ENCODE measurements at places on chromosomes 7 and 10. TPM values are rescaled to one million over a fixed set of nuclear protein-coding genes. Genes with fewer than 3 reads are reported as not detected.

AFAP1L2 gene
- total RNA-seq, result 16.3 TPM

MLXIPL gene
- 4.5 TPM for total RNA-seq

NOBOX gene
- not detected for total RNA-seq

C10orf67 gene
- not detected for total RNA-seq

GSDME gene
- total RNA-seq, result 16.3 TPM

PHKG1 gene
- total RNA-seq, result 4.6 TPM

LIPF gene
- total RNA-seq, result not detected

ZNF804B gene
- not detected for total RNA-seq

GBF1 gene
- 44.0 TPM for total RNA-seq

TACC2 gene
- total RNA-seq, result 74.4 TPM

IFIT2 gene
- total RNA-seq, result 4.6 TPM

DNA sequence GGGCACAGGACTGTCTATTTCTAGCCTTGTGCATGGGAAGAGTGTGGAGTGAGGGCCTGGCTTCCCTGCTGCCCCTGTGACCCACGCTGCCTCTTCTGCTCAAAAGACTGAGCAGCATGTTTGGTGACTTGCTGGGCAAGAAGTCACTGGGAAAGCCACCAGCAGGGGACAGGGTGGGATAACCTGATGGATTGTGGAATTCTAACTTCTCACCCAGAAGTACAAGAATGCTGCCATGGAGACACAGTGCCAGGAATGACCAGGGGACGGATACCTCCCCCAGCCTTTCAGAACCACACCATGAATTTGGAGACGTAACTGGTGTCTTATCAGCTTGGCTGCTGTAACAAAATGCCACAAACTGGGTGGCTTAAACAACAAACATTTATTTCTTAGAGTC, 28.4 kb downstream of the GALNTL5 start:
- no peak for DNase-seq

- no peak for DNase-seq
Observed at GRCh38 chr7:71613313-71613712, 481.4 kb downstream of the GALNT17 start.

DNA sequence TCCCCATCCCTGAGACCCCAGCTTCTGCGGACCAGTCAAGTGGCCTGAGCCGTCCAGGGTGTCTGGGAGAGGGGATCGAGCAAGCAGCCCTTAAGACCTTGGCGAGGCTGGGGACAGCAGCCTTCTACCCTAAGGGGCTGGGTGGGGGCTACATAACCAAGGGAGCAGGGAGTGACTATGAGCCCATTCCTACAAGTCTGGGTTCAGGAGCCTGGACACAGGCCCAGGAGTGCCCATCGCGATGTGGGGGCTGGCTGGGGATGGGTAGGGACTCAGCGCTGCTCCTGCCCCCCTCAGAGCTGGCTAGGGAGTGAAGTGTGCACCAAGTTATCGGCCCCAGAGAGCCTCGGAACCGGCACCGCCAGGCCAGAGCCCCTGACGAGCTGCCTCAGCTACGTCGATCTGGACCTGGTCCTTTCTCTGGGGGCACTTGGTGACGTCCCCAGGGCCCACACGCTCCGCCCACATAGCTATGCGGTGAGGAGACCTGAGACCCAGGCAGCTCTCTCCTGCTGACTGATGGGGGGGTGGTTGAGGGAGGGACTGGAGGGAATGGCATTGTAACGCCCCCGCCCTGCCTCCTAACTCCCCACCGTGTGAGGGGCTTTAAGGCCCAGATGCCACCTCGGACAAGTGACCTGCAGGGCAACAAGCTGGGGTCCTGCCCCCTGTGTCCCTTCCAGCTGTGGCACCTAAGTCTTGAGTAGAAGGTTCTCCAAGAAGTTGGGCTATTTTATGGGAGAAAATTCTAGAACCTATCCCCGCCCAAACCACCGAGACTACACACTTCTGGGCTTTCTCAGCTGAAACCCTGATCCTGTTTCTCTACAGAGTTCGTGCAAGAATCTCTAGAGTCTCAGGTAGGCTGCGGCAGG, 2.5 kb downstream of the SAP25 start:
- DNase-seq, result peak; percentile 45

DNA sequence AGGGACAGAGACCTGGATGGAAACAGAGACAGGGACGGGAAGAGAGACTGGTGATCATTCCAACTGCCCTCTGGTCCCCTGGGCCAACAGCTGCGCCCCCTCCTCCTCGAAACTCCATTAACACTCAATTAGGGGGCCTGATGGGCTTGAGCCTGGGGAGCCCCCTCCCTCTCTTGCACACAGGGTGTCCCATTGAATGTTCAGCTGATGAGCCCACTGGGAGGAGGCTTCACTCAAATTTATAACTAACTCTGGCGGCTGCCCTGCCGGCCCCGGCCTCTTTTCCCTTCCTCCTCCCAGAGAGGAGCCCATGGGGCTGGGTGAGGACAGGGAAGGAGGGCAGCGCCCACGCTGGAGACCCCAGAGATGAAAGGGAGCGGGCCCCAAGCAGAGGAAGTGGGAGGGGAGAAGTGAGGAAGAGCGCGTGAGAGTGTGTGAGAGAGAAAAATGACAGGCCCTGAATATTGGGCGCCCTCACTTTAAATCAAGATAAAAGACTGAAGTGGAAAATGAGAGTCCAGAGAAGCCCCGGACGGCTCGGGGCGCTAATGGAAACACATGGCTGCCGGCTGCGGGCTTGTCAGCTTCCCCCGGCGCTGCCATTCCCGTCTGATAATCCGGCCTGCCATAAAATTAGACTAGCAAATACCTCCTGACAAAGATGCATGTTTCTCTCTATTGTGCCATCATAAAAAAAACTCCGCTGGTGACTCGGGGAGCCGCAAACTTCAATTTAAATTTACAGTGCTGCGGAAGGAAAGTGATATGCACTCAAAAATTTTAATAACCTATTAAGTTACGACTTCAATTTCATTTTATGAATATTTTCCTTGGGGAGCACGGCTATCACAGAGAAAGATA, 58.0 kb upstream of the PAX2 start:
- no peak for DNase-seq

GRCh38 chr7:112272921-112273561, 66.5 kb downstream of the ZNF277 start:
- DNase-seq, result no peak

DNA sequence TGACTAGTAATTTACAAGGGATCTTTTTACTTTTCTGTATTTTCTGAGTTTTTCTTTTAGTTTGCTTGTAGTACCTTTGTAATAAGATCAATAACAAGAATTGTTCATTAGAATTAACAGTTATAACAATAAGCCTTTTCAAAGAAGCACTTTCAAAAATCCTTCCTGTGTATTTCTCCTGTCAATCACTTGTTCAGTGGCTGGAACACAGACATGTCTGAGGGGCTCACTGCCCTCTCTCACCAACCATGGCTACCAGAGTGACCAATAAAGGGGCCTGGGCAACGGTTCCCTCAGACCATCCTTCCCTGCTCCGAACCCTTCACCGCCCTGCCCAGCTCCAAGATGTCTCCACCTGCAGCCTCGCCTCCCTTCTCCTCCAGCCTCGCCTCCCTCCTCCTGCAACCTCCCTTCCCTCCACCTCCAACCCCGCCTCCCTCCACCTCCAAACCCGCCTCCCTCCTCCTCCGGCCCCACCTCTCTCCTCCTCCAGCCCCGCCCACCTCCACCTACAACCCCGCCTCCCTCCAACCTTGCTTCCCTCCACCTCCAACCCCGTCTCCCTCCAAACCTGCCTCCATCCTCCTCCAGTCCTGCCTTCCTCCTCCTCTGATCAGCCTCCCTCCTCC, 353.4 kb downstream of the TNS3 start:
- DNase-seq, result no peak

GRCh38 chr10:26779176-26779860, 81.4 kb downstream of the ABI1 start:
- DNase-seq, result no peak

- no peak for DNase-seq
Observed at GRCh38 chr7:28755255-28755654, 202.9 kb downstream of the TRIL start.

- DNase-seq, result no peak
Observed at GRCh38 chr10:77899690-77900089, 26.9 kb downstream of the DLG5 start.

DNA sequence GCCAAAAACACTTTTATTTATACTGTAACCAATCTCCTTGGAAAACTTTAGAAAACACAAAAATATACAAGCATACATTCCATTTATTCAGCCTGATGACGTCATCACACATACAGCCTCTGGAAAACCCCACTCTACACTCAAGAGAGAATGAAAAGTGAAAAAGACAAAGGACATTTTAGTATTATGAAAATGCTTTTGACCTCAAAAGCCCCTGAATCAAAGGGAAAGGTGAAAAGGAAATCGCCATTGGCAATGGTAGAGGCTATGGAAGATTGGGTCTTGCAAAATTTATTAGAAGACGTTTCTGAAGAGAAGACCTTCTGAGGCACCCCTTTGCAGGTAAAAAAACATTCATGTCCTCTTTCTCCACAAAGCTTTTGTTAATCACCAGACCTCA, 82.9 kb upstream of the STRIP2 start:
- no peak for DNase-seq

DNA sequence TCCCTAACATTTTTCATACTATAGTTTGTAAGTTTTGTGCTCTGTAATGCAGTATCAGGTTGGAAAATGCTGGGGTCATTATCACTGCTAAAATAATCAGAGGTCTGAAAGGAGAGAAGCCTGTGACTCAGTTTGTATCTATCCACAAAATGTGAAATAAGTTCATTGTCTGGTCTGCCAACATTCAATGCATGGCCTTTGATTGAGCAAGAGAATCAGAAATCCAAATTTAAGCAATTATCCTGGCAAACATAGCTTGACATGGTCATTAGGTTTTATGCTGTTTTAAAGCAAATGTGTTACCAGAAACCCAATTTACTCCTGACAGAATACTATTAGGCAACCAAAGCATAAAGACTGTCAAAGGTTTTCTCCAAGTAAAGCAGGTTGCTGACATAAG, 709.7 kb upstream of the SEMA3D start:
- DNase-seq, result no peak

GRCh38 chr10:77604063-77604462, 33.5 kb downstream of the KCNMA1 start:
- DNase-seq, result no peak

- peak; percentile 90 for DNase-seq
Observed at GRCh38 chr10:5943536-5943935, 33.8 kb downstream of the IL15RA start.
